ENCODE measurements at places on chromosomes 2 and 18. TPM values are rescaled to one million over a fixed set of nuclear protein-coding genes. Genes with fewer than 3 reads are reported as not detected.

DNA sequence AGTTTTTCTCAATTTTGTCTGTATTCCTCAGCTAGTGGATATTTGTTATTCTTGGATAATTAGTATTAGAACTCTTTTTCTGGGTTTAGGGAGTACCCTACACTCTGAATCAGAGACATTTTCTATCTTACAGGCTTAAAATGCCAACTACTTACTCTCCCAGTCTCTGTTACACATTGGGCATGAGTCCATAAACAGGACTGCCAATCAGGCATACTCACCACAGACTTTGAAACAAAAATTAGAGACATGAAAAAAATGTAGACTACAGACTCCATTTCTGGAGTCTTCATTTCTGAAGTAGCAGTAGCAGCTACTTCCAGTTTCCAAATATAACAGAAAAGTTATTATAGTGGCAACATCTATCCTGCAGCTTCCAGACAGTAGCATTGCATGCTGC, 279.7 kb downstream of the MBD5 start:
- H3K4me3 ChIP-seq = no peak overlapping the region
- DNase-seq = no peak
- no peaks in the 10 kb centered on the region for H3K27me3 ChIP-seq
- peaks cover 5% of the 10 kb centered on the region for H3K36me3 ChIP-seq

- peak; percentile 43 for DNase-seq
- H3K36me3 ChIP-seq = no peaks in the 10 kb centered on the region
- peaks cover 59% of the 10 kb centered on the region for H3K4me1 ChIP-seq
- H3K4me3 ChIP-seq = no peak overlapping the region
- H3K27me3 ChIP-seq = no peaks in the 10 kb centered on the region
Observed at GRCh38 chr2:225052703-225053102, 10.4 kb upstream of the DOCK10 start.

Gene GAL3ST2
- total RNA-seq = 0.95 TPM

Gene TSPYL6
- total RNA-seq = not detected
